ENCODE measurements at places on chromosomes 5 and 9.

DNA sequence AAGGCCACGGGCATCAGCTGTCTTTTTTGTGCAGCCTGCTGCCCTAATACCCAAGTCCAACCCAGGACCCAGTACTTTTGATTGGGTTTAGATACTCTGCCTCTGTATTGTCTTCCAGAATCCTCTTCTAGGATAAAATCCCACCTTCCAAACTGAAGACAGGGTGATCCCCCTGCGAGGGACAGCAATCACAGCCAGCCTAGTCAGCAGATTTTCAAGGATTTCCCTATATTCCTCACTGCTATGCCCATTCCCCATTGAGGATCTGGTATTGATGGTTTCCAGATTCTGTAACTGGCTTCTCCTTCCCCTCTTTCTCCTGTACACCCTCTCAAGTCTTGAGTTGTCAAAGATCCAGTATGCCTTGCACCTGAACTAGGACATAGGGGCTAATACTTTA lies 389.4 kb downstream of the TRIM36 start:
- DNase-seq, result no peak

DNA sequence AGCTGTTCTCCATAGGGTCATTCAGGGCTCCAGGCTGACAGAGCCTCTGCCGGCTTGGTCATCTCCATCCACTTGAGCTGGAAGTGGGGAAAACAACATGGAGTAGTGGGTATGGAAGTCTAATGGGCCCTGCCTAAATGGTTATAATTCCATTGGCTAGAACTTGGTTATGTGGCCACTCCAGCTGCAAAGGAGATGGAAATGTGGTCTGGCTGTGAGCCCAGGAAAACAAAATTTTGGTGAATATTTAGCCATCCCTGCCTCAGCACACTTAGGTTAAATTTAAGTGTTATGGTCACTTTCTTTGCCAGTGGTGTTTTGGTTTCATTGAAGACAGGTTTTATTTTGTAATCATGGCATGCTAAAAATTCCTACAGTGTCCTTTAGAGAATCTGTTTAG lies 112.3 kb downstream of the SMARCA2 start:
- DNase-seq, result no peak

DNA sequence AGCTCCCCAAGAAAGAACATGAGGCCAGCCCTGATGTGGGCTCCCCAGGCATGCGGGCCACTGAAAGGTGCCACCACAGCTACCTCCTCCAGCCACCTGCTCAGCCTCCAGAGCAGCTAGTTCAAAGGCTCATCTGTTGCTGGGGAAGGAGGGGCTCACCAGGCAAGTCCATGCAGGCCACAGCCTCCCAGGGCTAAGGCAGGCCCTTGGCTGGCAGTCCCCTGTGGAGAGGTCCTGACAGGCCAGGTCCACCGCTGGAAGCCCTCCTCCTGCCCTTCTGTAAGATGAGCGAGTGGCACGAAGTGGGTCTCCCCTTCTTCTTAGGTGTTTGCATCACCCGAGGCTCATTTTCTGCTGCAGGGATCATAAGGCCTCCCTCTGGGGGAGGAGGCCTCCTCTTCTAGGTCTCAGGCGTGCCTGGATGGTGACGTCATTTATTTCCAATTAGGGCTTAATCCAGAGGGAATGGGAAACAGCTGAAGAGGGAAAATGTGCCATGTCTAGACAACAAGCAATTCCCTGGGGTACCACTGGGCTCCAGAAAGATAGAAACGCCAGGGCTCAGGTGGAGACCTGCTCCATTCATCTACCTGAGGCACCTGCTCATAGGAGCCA lies 91.6 kb downstream of the CFAP90 start:
- DNase-seq, result no peak

GRCh38 chr5:158553962-158554336 lies 545.8 kb downstream of the EBF1 start:
- no peak for DNase-seq

- no peak for DNase-seq
Measured at GRCh38 chr9:22041775-22042174, 32.7 kb upstream of the CDKN2B start.
